ENCODE measurements at places on chromosomes 2 and 18.

GRCh38 chr2:160402997-160403979 lies 90.3 kb downstream of the RBMS1 start:
- peak; percentile 51 for DNase-seq

DNA sequence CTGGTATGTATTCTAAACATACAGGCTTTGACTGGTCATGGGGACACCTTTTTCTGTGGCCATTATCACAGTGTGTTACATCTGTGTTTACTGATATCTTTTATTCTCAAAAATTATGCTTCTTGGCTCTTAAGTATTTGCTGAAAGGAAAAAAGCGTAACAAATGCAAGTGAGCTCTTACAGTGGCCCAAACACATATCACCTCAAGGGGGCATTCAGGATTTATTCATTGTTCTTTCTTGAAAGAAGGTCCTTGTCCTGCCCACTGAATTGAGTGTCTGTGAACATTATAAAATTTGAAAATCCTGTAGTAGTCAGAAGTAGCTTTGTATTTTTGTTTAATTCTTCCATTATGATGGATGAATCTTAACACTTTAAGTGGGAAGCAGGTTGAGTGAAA lies 454.5 kb downstream of the XIRP2 start:
- no peak for DNase-seq

GRCh38 chr2:75054296-75054695 lies 95.9 kb downstream of the POLE4 start:
- no peak for DNase-seq

- DNase-seq, result peak; percentile 4
Observed at GRCh38 chr18:50099725-50100407, 95.1 kb downstream of the MYO5B start.

DNA sequence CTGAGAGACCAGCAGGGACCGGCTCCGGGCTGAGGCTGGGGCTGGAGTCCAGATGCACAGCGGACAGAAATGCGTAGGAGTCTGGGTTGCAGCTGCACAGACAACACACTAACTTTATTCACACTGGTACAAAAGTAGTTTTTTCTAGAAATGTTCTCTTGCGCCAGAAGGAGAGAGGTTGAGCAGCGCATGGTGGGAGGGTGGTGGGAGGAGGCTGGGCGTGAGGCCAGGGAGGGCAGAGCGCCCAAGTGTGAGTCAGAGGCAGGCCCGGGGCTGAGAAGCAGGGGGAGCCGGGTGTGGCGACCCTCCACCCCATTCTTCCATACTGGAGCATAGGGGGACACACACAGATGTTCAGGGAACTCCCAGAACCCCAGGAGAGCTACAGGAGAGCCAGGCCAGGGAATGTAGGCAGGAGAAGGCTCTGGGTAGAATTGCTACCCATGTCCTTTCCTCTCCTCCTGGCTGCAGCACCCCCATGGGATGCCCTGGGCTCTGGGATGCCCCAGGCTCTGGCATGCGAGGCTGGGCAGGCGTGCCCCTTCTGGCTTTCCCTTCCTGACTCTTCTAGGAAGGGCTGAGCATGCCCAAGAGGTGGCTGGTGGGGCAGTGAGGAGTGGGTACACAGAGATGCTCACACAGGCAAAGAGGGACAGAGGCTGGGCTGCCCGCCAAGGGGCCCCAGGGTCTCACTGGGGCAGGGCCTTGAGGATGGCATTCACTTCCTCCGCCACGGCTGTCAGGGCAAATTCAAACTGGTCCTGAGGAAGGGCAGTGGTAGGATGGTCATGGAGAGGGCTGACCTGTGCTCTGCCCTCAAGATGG lies 10.6 kb downstream of the DNAJB2 start:
- peak; percentile 32 for DNase-seq

DNA sequence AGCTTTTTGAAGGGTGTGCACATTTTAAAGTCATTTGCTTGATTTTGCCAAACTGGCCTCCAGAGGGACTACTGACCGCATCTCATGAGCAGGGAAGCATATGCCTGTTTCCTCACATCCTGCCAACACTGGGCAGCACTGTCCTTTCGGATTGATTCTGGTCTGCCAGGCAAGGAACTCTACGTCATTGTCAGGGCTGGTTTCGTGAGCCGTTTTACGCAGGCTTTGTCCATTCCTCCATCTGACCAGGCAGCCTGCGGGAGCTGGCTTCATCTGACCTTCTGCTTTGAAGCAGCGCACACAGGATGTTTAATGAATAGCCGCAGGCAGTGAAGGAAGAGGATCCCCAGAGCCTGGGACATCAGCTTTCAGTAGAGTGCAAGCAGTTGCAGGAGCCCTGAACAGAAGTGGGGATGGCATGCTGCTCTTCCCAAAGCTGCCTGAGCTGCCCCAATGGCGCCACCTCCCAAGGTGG lies 46.3 kb upstream of the SEMA4C start:
- no peak for DNase-seq

- DNase-seq, result no peak
Observed at GRCh38 chr2:188477564-188478103, 186.0 kb downstream of the GULP1 start.

- DNase-seq, result no peak
Observed at GRCh38 chr18:60894254-60894945, 438.8 kb upstream of the CDH20 start.

GRCh38 chr2:149562324-149562723 lies 25.3 kb downstream of the MMADHC start:
- peak; percentile 64 for DNase-seq

GRCh38 chr18:475202-476031 lies 25.1 kb downstream of the COLEC12 start:
- DNase-seq, result peak; percentile 89

DNA sequence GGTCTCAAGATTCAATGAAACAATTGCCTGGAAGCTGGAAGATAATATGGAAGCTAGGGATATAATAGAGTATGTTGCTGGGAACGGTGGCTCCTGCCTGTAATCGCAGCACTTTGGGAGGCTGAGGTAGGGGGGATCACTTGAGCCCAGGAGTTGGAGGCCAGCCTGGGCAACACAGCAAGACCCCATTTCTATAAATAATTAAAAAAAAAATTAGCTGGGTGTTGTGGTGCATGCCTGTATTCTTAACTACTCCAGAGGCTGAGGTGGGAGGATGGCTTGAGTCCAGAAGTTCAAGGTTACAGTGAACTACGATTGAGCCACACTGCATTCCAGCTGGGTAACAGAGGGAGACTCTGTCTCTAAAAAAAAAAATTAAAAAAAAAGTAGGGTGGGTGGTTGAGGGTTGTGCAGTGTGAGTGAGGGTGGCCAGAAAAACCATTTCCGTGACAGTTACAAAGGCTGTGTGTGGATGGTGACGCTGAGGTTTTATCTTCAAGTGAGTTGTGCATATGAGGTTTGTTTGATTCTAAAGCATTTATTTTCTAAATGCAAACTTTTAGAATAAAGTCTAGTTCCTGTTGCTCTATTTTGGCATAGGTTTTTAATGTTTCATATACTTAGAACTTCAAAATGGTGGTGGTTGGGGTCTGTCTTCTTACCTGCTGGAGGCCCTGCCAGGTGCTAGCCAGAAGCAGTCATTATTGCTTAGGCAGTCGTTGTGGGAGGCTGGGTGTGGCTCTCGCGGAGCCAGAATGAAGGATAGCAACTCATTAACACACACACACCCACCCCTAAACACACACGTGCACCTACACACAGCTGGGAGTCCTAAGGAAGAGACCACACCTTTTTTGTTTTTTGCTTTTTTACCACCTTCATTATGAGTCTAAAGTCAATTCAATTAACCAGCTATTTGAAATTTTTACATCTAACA lies 4.7 kb upstream of the IL1R2 start:
- DNase-seq, result no peak

GRCh38 chr2:16645775-16646559 lies 19.7 kb downstream of the CYRIA start:
- DNase-seq, result no peak

DNA sequence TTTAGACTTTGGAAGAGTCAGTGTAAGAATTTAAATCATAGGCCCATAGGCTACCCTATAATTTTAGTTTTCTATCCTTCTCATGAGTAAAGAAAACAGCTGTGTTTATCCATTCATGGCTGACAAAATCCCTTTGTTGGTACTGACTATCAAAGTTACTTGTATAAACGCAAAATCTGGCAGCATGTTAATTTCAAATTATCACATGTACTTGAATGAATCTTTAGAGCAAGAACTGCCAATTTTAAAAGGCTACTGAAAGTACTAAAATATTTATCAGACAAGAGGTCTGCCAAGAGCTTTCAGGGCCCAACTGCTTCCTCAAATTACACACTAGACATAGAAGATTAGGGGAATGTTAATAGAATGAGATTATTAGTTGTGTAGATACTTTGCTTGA lies 66.6 kb downstream of the MYL12B start:
- DNase-seq, result no peak

- DNase-seq, result no peak
Observed at GRCh38 chr2:208017721-208018120, 7.6 kb downstream of the PLEKHM3 start.

DNA sequence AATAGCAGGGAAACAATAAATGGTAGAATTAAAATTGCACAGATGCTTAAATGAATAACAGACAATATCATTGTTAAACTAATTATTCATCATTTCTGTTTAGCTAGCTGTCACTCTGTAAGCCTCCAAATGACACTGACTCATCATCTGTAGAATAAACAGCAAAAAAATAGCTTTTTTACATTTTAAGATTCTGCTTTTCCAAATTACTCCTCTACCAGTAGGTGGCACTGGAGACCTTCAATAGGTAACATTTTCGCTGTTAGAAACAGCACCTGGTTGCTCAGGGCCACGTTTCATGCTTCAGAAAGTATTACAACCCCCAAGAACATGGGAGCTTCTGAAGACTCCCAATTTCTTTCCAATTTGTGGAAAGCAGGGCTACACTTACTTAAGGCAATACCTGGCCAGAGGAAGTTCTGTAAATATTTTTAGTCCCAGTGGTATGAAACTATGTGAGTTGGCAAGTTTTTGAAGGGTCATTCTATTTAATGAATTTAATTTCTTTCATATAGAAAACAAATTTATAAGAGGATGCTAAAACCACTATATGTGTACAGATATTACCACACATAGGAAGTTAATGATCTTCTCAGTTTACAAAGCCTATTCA lies 45.4 kb downstream of the TTN start:
- DNase-seq, result no peak

DNA sequence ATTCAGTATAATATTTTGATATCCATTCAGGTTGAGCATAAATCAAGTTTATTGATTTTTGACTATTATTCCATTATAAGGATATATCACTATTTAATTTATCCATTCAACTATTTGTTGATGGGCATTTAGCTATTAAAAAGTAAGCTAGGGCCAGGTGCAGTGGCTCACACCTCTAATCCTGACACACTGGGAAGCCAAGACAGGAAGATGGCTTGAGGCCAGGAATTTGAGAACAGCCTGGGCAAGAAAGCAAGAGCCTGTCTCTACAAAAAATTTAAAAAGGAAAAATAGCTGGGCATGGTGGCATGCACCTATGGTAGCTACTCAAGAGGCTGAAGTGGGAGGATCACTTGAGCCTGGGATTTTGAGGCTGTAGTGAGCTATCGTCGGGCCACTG lies 183.5 kb downstream of the HNMT start:
- no peak for DNase-seq

DNA sequence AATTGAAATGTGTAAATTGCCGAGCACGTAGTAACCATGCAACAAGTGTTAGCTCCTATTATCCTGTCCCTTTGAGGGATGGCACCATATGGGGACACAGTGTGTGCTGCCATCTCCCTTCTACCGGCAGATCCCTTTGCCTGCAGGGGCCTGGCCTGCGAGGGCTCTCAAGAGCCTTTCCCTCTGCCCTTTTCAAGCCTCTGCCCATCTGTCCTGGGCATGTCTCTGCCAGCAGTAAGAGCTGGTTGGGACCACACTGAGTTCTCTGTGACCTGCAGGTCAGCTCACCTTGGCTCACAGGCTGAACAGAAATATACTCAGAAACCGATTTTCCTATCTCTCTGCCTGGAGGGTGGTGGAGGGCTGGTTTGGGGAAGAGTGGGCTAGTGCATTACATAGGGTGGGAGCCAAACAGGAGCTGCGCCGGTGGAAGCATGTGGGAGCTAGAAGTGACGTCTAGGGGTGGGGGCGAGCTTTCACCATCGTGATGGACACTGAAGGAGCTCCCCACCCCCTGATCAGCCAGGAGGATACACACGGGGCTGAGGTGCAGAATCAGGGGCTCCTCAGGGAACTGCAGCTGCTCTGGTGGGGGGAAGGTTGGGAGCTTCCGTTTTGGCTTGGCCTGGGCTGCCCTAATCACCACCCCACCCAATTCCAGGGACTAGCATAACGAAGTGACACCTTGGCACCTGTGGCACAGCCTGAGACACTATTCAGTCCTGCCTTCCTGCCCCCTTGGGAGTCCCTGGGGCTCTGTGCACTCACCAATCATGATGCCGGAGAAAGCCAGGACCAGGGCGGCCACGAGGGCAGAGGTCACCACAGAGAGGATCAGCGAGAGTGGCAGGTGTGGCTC lies 109.7 kb downstream of the CLIP4 start:
- DNase-seq, result no peak

DNA sequence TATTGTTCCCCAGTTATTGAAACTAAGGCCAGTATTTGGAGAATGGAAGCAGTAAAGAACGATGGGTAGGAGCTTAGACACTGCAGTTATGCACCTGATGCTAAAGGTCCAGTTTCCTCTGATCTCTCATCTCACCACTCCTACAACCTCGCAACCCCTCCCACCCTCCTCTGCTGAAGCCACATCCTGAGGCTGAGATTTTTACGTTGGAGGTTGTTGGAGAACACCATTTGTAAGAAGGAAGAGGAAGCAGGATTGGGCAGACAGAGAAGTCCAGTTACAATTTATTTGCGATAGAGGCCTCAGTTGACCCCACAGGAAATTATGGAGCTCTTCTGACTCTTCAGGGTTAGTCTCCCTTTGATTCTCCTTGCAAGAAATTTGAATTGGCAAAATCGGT lies 54.3 kb upstream of the NDUFV2 start:
- no peak for DNase-seq

DNA sequence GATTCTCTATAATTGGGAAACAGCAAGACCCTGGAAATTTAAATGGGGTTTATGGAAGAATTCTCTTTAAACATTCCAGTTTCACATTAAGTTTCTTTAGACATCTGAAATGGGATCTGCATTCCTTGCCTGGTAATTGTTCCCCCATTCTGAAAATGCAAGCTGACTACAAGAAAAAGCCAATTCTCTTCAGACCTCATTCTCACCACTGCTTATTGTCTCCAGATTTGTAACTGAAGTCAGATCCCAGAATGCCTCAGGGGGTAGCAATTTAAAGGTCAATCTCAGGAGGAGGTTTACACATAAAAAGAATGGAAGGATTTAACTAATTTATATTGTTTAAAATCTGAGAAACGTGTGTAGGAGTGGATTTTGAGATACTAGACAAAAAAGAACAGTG lies 41.2 kb downstream of the COL3A1 start:
- DNase-seq, result no peak

- no peak for DNase-seq
Observed at GRCh38 chr18:12256951-12257350, 2.8 kb downstream of the CIDEA start.

- DNase-seq, result no peak
Observed at GRCh38 chr2:118309257-118309945, 221.1 kb downstream of the INSIG2 start.

- no peak for DNase-seq
Observed at GRCh38 chr2:30145826-30146336, 926 bp upstream of the YPEL5 start.

Measured in SJSA1 (cell line).